ENCODE measurements at places on chromosomes 2 and 18.

- no peak for DNase-seq
These were observed 130.9 kb upstream of the MYCN start for GRCh38 chr2:15809404-15809803.

DNA sequence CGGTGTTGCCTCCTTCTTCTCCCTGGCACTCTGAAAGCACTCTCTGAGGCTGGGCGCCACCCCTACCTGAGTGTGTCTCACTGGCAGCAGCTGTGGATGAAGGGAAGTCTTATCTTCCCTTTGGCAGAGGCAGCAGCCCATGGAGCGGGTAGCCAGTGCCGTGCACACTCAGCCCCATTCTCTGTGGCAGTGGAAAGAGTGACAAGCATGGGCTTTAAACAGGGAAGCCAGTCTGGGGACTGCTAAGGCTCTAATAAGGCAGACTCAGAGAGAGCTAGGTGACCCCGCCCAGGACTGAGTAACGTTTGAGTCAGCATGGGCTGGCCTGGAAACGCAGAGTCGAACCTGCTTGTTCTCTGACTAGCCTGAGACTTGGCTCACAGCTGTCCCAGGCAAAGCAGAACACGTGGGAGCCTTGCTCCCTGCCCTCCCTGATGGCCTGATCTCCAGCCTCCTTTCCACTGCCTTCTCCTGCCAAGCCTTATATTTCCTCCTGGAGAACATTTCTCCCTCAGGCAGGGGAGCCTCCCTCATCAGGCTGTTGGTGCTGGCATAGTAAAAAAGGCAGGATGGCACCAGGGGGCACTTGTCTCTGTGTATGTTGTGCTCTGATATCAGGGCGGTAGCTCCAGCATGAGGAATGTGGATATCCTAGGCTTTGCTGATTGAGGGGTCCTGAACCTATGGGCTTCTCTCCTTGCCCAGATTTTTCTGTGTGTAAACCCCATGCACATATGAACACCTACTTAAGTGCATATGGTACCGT lies 93.9 kb upstream of the LGALSL start:
- DNase-seq = peak; percentile 83

DNA sequence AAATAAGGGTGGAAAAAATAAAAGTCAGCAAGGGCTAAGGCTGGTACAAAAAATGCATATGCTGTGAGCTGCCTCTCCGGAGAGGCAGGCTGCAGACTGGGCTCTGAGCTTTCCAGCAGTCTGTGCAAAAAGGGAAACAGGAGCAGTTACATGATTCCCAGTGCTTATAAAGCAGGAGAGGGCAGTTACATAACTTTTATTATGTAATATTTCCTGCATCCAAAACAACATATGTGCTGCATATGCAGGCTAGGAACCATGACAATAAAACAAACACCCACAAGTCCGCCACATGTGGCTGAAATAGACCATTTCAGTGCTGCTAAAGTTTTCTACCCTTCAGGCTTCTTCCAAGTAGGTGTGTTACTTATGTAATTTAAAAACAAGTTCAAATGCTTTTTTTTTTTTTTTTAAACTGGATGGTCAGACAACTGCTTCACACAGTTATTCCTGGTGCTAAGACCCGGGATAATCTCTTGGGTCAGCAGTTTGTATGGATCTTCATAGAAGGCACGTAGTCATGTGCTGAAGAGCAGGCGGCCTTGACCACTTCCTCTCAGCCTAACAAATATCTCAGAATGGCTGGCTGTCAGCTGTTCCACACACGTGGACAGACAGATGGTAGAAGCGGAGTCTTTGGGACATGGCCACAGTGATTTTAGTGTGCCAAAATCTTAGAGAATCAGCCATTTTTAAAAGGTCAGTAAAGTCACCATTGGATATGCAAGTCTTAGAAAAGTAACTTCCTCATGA lies 43.5 kb downstream of the ARMC9 start:
- DNase-seq = no peak

DNA sequence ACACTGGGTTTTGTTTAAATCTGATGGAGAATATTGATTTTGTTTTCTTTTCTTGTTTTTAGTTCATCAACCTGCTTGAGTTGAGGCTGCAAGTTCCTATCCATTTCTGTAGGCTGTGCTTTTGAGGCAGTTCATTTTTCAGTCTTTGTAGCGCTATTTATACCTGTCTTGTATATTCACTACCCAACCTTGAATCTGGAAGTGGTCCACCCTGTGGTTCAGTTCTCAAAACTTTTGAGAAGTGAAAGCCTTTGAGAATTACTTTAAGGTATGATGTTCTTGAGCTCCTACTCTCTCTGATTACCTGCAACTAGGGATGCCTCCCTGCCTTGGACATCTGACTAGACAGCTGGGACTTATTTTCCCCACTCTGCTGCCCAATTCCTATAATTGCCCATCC lies 53.5 kb upstream of the KCNE4 start:
- DNase-seq = no peak

DNA sequence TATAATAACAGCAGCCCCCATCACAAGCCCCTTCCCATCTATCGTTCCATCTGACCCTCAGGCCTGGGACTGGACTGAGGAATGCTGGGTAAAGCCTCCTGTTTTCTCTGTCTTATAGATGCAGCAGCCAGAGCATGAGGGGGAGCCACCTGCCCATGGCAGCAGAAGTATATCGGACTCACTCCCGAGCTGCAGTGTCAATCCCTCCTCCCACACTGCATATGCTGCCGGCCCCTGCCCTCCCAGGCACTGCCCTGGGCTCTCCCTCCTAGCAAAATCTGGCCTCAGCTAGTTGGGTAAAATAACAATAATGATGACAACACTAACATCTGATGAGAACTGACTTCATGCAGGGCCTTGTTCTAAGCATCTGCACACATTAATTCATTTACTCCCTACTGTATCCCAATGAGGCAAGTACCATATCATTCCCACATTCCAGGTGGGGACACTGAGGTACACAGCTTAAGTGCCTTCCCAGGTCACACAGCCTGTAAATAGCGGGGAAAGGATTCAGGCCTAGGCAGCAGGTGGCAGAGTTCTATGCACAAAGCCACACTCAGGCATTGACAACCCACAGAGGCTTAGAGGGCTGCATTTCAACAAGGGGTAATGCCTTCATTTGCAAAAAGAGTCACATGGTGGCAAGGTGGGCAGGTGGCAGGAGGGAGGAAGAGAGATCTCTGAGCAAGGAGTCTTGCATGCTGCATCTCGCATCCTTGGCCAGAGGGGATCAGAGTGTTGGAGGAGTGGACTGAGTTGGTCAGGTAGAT lies 190.0 kb downstream of the ZBTB7C start:
- no peak for DNase-seq

DNA sequence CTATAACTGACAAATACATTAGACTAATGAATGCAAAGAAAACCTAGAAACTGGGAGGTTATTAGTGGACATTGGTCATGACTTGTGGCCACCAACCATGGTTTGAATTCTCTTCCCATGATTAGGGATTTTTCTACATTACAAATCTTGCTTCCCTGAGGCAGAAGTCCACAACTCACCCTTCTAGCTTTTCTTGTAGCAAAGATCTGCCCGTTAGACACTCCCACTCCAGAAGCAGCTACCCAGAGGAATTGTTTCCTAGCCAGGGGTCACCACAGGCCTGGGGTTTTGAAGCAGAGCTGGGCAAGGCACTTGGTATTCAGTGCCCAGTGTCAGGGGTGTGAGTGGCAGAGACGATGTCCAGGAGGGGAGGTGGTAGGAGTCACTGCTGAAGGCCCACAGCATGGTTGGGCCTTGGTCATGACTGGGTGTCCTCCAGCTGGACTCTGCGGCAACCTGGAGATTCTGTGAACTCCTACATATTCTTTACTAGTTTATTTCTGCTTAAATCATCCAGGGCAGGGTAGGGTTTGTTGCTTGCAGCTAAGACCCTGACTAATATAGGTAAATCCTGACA lies 54.9 kb downstream of the ACTR2 start:
- DNase-seq = no peak

GRCh38 chr2:224847961-224848850 lies 132.0 kb upstream of the CCDC195 start:
- no peak for DNase-seq

- DNase-seq = no peak
These were observed 25.2 kb upstream of the CASP10 start for GRCh38 chr2:201157694-201158093.

DNA sequence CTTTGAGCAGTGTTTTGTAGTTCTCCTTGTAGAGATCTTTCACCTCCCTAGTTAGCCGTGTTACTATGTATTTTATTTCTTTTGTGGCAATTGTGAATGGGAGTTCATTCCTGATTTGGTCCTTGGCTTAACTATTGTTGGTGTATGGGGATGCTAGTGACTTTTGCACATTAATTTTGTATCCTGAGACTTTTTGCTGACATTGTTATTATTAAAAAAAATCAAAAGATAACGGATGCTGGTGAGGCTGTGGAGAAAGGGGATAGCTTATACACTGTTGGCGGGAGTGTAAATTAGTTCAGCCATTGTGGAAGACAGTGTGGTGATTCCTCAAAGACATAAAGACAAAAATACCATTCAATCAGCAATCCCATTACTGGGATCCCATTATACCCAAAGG lies 17.0 kb upstream of the ZNF397 start:
- no peak for DNase-seq

DNA sequence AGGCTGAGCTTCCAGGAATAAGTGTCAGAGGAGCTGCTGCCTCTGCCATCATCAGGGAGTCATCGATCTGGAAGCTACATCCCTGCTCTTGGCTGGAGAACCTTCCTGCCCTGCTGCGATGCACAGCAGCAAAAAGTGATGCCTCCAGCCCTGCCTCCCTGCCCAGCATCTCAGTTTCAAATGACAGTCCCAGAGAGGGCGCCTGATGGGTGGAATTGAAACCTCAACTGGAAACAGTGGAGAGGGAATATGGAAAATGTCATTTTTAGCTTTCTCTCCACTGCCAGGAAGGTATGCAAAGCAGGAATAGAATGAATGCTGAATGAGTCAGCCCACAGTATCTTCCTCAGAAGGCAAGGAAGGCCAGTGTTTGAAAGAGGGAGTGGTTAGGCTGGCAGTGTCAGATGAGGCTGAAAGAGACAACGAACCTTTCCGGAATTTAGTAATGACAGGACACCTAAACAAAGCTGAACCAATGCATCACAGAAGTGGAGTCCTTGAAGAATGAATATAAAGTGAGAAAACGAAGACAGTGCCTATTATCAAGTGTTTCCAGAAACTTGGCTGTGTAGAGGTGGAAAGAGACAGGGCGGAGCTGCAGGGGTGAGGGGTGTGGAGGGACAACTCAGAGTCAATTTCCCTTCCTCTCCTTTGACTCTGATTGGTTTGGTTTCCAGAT lies 153.9 kb upstream of the NDUFV2 start:
- no peak for DNase-seq

DNA sequence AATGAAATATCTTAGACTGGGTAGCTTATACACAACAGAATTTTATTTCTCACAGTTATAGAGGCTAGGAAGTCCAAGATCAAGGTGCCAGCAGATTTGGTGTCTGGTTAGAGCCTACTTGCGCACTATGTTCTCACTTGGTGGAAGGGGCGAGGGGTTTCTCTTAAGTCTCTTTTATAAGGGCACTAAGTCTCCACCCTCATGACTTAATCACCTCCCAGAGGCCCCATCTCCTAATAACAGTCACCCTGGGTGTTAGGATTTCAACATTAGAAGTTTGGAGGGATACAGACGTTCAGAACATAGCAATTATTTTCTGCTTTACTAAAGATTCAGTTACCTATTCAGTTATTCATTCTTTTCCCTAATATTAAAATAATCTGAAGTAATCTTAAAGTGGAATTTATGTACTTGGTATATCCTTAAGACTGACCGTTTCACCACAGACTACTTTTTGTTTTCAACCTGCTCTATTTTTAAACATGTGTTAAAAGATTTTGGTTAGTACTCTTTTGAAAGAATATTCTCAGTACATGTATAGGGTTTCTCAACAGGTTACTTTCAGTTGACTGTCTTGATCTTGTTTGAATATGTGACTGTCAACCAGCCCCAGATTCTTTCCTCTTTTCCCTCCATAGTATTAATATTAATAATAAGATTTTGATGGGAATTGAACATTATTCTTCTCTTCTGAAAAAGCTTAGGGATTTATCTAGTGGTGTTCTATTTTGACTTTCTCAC lies 130.0 kb downstream of the TAF4B start:
- DNase-seq = no peak

DNA sequence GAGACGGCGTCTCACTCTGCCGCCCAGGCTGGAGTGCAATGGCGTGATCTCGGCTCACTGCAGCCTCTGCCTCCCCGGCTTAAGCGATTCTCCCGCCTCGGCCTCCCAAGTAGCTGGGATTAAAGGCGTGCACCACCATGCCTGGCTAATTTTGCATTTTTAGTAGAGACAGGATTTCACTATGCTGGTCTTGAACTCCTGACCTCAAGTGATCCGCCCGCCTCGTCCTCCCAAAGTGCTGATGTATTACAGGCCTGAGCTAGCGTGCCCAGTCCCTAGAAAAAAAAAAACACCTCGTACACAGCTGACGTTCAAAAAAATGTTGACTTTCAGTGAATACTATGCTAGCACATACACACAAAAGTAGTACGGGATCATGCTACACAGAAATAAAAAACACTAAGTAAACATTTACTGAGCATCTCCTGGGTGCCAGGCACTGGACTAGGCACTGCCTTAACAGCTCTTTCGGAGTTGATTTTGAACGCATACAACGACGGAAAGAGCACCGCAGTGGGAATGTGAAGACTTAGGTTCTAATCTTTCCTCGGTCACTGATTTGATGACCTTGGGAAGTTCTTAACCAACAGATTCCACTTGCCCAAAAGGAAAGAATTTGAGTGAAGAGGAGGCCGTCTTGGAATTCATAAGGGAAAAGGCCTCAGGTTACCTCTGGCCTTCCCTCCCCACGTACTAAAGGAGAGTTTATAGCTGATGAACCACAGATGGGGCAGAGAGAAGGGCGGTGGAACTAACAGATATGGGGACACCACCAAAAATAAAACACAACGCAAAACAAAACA lies 1.1 kb downstream of the DNAJC27 start:
- no peak for DNase-seq

DNA sequence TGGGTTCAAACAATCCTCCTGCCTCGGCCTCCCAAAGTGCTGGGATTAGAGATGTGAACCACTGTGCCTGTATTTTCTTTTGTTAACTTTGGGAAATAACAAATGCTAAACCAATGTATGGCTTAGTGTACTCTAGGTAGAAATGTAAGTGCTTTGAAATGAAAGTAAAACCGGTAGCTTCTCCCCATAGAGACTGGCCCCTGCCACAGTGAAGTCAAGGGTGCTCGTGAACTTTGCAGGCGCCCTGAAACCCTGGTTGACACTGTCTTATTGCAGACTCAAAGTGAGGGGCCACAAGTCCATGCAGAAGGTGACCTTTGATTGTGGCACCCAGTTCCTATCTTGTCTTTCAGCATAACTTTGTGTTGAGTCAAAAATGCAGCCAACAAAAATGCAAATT lies 24.2 kb upstream of the MTCL1 start:
- DNase-seq = no peak

DNA sequence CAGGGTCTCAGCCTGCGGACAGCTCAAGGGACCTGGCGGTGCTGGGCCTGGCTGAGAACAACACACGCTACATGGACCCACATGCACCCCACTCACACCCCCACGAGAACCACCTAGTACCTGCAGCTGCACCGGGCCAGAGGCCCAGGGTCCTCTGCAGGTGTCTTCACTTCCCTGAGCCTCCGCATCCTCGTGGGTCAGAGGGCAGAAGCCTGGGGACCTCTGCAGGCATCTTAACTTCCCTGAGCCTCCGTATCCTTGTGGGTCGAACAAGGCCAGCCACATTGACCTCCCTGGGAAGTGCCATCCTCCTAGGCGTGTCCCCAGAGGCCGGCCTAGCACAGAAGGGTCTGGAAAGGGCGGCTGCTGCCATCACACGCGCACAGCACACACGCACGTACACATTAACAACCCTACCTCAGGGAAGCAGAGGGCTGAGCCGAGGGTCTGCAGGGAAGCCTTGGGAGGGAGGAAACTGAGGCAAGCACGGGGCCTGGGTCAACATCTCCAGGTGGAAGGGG lies 62.5 kb upstream of the HPCAL1 start:
- DNase-seq = no peak

Measured in activated CD4-positive, alpha-beta T cell treated with anti-CD3 and anti-CD28 coated beads for 48 hours (primary cell).